EH (cell line): ENCODE measurements at places on chromosomes 3 and 15.
A peak's percentile ranks its signal among the peaks of the same experiment; 100 is the strongest.

DNA sequence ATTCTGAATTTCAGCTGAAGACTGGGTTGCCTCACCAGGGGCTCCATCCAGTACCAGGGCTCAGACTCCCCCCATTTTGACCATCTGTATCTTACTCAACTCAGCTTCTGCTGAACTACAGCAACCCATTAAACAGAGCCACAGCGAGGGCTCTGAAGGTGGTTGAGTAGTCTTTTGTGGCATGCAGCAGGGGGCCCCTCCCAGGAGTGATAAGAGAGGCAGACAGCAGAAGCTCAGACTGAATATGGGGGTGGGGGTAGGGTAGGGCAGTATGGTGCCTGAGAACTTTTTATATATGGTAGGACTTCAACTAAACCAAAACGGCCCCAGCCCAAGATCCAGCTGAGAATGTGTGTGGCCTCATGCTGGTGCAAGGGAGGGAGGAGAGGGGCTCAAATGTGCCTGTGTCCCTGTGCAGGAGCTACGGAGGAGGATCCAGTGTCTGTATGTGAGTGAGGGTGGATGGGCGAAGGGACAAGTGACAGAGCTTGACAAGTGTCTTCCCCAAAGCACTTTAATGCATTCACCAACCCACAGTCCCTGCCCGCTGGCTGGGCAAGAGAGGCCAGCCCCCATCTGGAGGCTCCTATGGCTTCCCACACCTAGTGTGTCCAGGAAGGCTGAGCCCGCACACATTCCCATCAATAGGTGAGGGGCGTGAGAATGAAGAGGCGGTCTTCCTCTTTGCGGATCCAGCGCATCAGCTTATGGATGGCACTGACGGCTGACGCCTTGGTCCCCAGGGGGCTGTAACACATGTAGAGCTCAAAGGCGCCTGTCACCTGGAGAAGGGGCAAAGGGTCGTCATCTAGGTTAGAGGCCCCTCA is 4.9 kb upstream of the MST1R start:
- no peak for DNase-seq

- DNase-seq: peak; percentile 59
These were observed 67.0 kb upstream of the ABHD2 start for GRCh38 chr15:89021224-89021623.

GRCh38 chr3:175432376-175433025 is 573.4 kb downstream of the NAALADL2 start:
- peak; percentile 91 for DNase-seq

DNA sequence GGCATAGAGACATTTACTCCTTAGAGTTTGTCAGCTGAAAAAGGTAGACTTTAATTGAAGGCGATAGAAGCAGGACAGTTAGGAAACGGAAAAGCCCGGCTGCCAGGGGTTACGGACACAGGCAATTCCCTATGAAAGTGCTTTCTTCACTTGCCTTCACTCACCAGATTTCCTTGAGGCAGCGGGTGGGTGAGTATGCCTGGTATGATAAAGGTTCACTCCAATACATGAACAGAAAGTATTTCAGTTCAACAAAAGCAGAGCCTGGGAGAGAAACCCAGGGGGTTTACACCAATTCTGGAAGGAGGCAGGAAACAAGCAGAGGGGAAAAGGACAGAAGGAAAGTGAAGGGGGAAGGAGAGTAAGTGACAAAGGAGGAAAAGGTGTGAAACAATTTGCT is 53.9 kb downstream of the QTRT2 start:
- DNase-seq: no peak

- no peak for DNase-seq
These were observed 8.6 kb upstream of the NME9 start for GRCh38 chr3:138338244-138338643.

- no peak for DNase-seq
These were observed 21.3 kb upstream of the RFTN1 start for GRCh38 chr3:16534640-16535262.
